ENCODE measurements at places on chromosomes 4 and X.

- no peak for DNase-seq
These were observed 131.6 kb upstream of the MED14 start for GRCh38 chrX:40866893-40867292.

DNA sequence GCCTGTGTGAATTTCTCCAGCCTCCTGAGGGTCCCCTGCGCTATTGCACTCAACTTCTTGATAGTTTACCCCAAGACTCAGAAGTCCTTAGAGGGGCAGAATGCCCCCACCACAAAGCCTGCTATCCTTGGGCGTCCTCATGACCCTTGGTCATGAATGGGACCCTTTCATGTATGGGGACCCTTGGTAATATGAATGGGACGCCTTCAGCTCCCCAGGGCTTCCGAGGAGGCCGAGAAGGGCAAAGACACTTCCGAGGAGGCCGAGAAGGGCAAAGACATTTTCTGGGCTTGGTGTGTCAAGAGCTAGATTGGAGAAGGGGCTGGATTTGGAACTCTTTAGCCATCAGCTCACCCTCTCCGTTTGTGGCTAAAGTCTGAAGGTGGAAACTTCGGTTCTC is 8.6 kb downstream of the SHOX start:
- no peak for DNase-seq

- no peak for DNase-seq
These were observed 75.6 kb upstream of the GRXCR1 start for GRCh38 chr4:42816880-42817400.

- DNase-seq = no peak
These were observed 29.7 kb downstream of the ATG4A start for GRCh38 chrX:108121291-108121690.

GRCh38 chrX:3648084-3648483 is 65.4 kb downstream of the PRKX start:
- no peak for DNase-seq

- no peak for DNase-seq
These were observed 433.0 kb downstream of the PPARGC1A start for GRCh38 chr4:23456864-23457263.

GRCh38 chr4:186021461-186022167 is 47.3 kb upstream of the TLR3 start:
- DNase-seq = no peak

- no peak for DNase-seq
These were observed 575 bp downstream of the TREX2 start for GRCh38 chrX:153445106-153445855.

DNA sequence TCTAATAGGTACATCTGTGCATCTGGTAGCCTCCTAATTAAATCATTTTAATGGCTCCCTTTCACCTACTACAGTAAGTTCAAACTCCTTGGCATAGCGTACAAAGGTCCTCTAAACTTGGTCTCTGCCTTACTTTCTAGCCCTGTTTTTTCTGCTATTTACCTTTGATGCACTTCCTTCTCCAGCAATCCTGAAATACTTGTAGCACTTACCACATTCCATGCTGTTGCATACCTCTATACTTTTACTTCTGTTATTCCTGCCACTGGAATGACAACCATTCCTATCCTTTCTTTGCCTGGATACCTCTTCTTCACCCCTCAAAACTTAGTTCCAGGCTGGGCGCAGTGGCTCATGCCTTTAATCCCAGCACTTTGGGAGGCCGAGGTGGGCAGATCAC is 56.6 kb upstream of the LHFPL1 start:
- no peak for DNase-seq

GRCh38 chrX:105274091-105274490 is 53.6 kb upstream of the TEX13A start:
- no peak for DNase-seq

DNA sequence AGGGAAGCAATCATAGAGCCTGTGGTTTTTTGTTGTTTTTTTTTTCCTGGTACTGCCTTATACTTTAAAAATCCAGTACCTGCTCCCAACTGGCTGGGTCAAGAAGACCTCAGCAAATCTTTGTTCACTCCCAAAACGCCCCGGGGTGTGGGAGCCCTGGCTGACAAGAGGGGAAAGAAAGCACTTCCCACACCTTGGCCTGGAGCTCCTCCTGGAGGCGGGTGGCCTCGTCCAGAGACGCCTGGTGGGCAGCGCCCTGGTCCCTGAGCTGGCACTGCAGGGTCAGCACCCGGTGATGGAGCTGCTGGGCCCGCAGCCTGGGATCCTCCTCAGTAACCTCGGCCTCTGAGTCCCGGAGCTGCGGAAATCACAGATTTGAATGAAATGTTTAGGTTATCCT is 38.2 kb downstream of the C4orf50 start:
- no peak for DNase-seq

- DNase-seq = no peak
These were observed 57.4 kb upstream of the SLC16A2 start for GRCh38 chrX:74363914-74364313.

GRCh38 chrX:7264399-7264798 is 116.4 kb upstream of the PUDP start:
- DNase-seq = no peak

DNA sequence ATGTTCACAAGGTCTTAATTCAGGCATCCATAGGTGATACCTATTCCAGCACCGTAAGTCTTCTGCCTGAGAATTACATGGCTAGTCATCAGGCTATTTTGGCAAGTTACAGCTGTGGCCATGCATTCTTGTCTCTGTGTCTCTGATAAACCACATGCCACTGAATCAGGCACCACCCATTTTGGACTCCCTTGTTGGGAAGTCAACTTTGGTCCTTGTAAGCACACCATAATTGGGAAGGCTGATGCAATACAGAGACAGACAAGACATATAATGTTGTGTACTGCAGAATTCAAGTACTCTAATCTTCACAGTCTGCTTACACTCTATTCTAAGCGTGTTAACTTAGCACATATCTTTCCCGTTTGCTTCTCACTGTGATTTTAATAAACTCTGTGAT is 483.7 kb upstream of the FTHL17 start:
- DNase-seq = no peak

- DNase-seq = peak; percentile 84
These were observed at the start of gene PYURF for GRCh38 chr4:88523325-88524129. Gene PYURF (minus strand): TSS chr4:88523776. CDS start chr4:88523700, 76 bp downstream.

DNA sequence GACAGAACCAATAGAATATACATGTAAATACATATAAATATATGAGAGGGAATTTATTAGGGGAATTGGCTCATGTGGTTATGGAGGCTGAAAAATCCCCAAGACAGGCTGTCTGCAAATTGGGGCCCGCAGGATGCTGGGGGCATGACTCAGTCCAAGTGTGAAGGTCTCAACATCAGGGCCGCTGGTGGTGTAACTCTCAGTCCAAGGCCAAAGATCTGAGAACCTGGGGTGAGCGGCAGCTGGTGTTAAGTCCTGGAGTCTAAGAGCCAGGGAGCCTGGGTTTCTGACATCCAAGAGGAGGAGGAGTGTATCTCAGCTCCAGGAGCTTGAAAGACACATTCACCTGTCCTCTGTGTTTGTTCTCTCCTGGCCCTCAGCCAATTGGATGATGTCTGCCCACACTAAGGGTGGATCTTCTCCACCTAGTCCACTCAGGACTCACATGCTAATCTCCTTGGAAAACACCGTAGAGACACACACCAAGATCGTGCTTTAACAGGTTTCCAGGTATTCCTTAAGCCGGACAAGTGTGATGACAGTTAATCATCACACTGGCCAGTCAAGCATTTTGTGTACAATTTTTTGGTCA is 28.9 kb downstream of the TIGD2 start:
- no peak for DNase-seq

DNA sequence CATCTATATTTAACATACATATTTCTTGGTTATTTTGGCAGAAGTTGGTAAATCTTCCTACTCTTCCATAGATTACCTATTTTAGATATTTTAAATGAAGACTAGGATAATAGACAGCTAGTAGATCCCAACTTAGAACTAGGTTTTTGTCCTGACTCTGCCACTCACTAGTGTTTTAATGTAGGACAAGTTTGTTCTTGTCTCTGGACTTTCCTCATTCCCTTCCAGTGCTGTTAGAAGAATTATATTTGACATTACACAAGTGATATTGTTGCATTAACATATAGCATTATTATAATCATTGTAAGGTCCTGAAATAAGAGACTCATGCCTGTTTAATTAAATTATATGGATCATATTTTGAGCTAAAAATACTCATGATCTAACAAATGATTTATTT is 24.1 kb upstream of the ALB start:
- DNase-seq = no peak
